Activated CD8-positive, alpha-beta T cell treated with anti-CD3 and anti-CD28 coated beads, Interleukin-2, amount 10 ng/mL, durations not matched to agents 7 days and 5 days (primary cell): ENCODE measurements at places on chromosomes 16 and 17.

GRCh38 chr17:57678393-57678792, 66.7 kb downstream of the CCDC182 start:
- no peaks in the 10 kb centered on the region for H3K27me3 ChIP-seq
- H3K4me1 ChIP-seq, result peaks cover 5% of the 10 kb centered on the region
- DNase-seq, result no peak
- H3K4me3 ChIP-seq, result no peak overlapping the region

GRCh38 chr16:66014221-66014620, 352.3 kb upstream of the CDH5 start:
- H3K4me1 ChIP-seq, result no peaks in the 10 kb centered on the region
- no peaks in the 10 kb centered on the region for H3K27me3 ChIP-seq

GRCh38 chr16:11662582-11662981, 5.7 kb upstream of the SNN start:
- no peak overlapping the region for H3K27ac ChIP-seq
- no peaks in the 10 kb centered on the region for H3K36me3 ChIP-seq
- H3K4me3 ChIP-seq, result no peak overlapping the region
- H3K4me1 ChIP-seq, result peaks cover 39% of the 10 kb centered on the region
- peaks cover 2% of the 10 kb centered on the region for H3K27me3 ChIP-seq
- no peak for DNase-seq

DNA sequence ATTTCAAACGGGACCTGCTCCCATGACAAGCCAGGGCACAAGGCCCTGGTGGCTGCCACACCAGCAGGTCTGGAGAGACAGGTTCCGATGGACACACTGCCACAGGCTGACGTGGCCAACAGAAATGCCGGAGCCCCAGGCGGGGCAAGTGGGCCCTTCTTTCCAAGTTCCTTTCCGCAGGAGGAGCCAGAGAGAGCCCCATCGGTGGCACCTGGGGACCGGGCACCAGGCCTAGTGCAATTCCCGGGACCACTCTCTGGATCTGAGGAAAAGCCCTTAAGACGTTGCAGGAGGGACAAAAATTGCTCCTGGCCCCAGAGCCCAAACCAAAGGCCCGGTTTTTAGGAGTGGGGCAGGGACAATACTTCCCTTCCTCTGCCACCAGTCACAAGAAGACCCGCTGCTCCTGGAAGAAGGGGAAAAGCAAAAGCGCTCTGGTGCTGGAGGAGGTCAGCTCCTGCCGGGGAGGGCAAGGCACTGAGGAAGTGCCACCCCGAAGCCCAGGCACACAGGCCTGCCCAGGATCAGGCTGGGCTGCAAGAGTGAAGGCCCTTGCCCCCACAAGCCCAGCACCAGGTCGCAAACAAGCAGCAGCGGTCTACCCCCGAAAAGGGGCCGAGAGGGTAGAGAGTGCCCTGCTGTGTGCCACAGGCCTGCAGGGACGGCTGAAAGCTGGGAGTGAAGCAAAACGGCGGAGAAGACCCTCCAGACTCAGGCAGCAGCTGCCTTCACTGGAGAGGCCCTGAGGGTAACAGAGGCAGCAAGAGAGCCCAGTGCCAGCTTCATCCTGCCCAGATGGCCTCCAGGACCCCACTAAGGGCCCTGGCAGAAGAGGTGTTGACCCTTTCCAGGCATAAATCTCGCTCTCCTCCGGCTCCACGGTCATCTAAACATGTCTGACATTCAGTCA, 29.1 kb downstream of the MAP1LC3B start:
- H3K4me1 ChIP-seq, result no peaks in the 10 kb centered on the region
- DNase-seq, result no peak
- no peaks in the 10 kb centered on the region for H3K27me3 ChIP-seq
- H3K4me3 ChIP-seq, result no peak overlapping the region
- H3K36me3 ChIP-seq, result no peaks in the 10 kb centered on the region

DNA sequence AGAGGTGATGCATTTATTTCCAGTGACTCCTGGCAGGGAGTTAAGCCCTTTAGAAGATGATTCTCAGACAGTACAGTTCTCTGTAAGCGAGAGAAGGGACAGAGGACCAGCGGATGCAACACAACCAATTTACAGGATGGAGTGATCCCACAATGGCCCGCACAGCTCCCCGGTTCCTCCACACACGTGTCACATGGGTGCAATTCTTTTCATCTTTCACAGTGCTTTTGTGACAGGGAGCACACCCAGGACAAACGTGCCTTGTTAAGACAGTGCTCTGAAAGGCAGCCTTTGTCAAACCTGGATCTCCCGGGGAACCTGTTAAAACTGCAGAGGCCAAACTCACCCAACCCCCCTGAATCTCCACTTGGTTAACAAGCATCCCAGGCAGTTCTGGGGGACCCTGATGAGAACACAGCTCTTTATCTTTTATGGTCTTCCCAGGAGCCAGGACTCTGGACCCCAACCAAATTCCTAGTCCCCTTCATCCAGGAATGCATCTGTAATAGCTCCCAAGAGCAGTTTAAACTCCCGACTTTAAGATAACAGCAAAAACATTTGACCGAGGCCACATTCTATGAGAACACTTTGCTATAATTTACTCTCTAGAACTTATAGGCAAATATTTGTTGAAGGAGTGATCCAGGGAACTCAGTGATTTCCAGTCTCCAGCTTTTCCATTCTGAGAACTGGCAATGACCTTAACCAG, 134.9 kb upstream of the CDH5 start:
- DNase-seq, result no peak
- no peaks in the 10 kb centered on the region for H3K27me3 ChIP-seq
- H3K4me1 ChIP-seq, result peaks cover 11% of the 10 kb centered on the region
- no peak overlapping the region for H3K4me3 ChIP-seq

DNA sequence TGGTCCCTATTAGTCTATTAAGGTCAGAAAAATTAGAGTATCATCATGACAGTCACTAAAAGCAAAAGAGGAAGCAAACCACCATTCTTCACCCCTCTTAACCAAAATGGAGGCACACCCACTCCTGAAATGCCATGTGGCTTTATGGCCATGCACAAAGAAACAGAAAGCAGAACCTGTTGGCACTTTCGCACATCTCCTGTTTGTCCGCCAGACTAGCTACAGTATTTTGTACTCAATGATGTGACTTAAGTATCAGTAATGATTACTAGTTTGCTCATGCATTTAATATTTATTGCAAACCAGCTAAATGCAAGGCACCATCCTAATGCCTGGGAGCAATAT, 70.2 kb upstream of the GNAO1 start:
- peaks cover 22% of the 10 kb centered on the region for H3K27me3 ChIP-seq
- no peak for DNase-seq
- H3K4me3 ChIP-seq, result no peak overlapping the region
- H3K36me3 ChIP-seq, result no peaks in the 10 kb centered on the region
